ENCODE measurements at places on chromosomes 1 and 21.

DNA sequence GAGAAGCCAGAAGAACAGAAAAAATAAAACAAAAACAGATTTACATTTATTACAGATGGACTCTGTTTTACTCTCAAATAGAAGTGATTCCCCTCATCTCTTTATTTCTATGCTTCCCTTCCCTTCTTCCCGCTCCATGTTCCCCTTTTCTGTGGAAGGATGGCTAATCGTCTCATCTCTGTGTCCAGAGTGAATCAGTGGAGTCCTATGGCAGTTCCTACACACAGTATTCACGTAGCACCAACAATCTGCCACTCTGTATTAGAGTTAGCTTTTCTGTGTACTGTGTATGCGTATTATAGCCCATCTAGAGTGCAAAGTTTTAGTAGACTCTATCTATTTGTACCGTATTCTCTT, 6.8 kb upstream of the ERO1B start:
- no peaks in the 10 kb centered on the region for H3K27me3 ChIP-seq
- no peaks in the 10 kb centered on the region for H3K4me1 ChIP-seq
- H3K27ac ChIP-seq: no peak overlapping the region
- no peaks in the 10 kb centered on the region for H3K36me3 ChIP-seq
- no peak overlapping the region for H3K4me3 ChIP-seq
- no peak for DNase-seq

DNA sequence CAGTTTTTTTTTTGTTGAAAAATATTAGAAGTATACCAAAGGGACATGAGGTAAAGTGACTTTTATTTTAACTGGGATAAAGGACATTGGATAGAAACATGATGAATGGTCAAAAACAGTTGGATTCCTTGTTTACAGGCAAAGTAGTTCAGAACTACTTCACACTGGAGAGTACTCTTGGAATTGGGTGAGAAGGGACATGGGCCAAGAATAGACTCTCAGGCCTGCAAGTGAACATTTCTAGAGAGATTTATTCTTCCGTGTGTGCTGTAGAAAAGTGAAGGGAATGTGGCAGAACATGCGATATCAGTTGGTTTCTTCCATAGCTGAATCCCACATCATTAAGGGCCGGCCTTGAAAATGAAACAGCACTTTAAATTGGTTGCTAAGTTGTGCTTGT, 290.5 kb downstream of the ADGRL2 start:
- H3K27me3 ChIP-seq: no peaks in the 10 kb centered on the region
- H3K36me3 ChIP-seq: no peaks in the 10 kb centered on the region
- no peak overlapping the region for H3K27ac ChIP-seq
- no peak for DNase-seq
- H3K4me3 ChIP-seq: no peak overlapping the region
- no peaks in the 10 kb centered on the region for H3K4me1 ChIP-seq

GRCh38 chr1:147892731-147893214, 9.8 kb upstream of the GJA8 start:
- no peak overlapping the region for H3K27ac ChIP-seq
- no peaks in the 10 kb centered on the region for H3K4me1 ChIP-seq
- no peaks in the 10 kb centered on the region for H3K27me3 ChIP-seq
- no peak overlapping the region for H3K4me3 ChIP-seq
- H3K36me3 ChIP-seq: no peaks in the 10 kb centered on the region
- peak; percentile 13 for DNase-seq

DNA sequence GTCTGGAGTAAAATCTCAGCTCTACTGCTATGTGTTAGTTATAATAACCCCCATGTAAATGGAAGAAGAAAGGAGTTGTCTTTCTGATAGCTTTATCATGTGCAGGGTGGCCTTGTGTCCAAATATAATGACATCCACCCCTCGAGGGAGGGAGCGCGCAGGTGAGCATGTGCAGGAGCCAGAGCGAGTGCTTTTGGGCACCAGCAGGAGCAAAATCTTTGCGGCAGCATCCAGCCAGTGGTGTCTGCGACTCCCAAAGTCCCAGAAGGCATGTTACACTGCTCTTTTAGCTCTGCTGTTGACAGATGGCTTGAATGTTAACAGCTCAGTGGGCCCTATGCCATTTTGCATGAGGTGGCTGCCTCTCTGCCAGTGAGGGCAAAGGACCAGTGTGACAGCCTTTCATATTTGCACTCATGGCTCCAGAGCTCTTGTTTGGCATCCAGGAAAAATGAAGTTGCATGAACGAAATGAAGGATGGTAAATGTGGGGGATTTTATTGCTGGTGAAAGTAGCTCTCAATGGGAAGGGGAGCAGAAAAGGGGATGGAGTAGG, 146.7 kb downstream of the HMCN1 start:
- H3K27me3 ChIP-seq: peaks cover 2% of the 10 kb centered on the region
- H3K36me3 ChIP-seq: no peaks in the 10 kb centered on the region
- no peak overlapping the region for H3K27ac ChIP-seq
- H3K4me3 ChIP-seq: no peak overlapping the region
- H3K4me1 ChIP-seq: no peaks in the 10 kb centered on the region

DNA sequence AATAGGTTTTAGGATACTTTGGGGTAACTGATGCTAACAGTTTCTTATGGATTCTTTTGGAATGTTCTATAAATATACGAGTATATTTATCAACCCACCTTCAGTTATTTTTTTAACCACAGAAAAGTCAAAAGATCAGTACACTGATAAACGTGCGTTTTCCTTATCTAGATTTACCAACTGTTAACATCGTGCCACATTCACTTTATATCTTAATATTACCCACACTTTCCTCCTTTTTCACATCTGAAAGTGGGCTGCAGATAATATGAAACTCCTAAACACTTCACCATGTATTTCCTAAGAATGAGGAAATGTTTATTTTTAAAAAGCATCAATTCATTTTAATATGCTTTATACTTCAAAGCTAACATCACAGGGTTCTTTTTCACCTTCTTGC, 7.7 kb downstream of the ATF6 start:
- peaks cover 5% of the 10 kb centered on the region for H3K36me3 ChIP-seq
- no peak for DNase-seq
- H3K4me1 ChIP-seq: peaks cover 45% of the 10 kb centered on the region
- no peak overlapping the region for H3K27ac ChIP-seq

GRCh38 chr1:7694600-7695496, 76.2 kb upstream of the VAMP3 start:
- H3K4me3 ChIP-seq: no peak overlapping the region
- no peaks in the 10 kb centered on the region for H3K27me3 ChIP-seq
- no peak for DNase-seq

DNA sequence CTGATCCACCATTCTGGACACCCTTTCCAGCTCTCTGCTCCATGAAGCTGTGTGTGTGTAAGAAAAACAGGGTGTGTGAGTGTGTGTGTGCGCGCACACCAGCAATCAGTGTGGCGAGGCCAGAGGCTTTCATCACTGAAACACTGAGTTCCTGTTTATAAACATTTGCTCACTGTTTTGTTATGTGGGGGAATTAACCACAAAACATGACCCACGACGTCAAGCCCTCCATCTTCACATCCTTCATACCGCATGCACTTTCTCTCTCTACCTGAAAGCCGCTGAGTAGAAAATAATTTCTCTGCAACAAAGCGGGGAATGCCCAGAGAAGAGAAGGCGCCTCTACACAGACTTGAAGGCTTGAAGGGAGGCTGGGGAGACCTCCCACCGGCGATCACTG, 148.9 kb upstream of the IRF2BP2 start:
- no peaks in the 10 kb centered on the region for H3K27me3 ChIP-seq
- no peaks in the 10 kb centered on the region for H3K36me3 ChIP-seq
- H3K4me3 ChIP-seq: no peak overlapping the region
- peak overlapping the region; percentile 44 for H3K27ac ChIP-seq

DNA sequence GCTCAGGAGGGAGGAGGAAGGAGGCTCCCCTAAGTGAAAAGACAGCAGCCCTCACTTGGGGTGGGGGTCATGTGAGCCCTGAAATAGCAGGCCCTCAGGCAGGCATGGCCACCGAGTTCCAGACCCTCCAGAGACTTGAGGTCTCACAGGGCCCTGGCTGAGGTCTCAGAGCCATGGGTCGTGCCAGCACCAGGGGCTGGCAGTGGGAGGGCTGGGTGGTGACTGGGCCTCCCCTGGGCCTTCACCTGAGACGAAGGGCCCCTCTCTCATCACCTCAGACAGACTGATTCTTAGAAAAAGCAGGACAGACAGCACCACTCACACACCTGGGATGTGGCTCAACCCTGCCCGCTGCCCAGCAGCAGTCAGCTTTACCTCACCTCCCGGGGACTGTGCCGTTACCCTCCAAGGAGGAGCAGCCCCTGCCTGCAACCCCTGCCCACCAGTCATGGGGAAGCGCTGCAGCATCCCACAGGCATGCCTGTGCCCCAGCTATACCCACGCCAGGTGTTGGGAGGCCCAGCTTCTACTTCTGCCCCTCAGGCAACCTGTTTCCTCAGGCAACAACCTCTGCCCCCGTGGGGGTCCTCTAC, 42.6 kb upstream of the LRP8 start:
- no peaks in the 10 kb centered on the region for H3K36me3 ChIP-seq
- H3K4me1 ChIP-seq: peaks cover 21% of the 10 kb centered on the region
- no peak overlapping the region for H3K27ac ChIP-seq
- no peaks in the 10 kb centered on the region for H3K27me3 ChIP-seq

GRCh38 chr1:149927056-149927562, 494 bp downstream of the SF3B4 start:
- peak overlapping the region; percentile 92 for H3K4me3 ChIP-seq
- H3K27ac ChIP-seq: peak overlapping the region; percentile 97
- H3K4me1 ChIP-seq: peaks cover 29% of the 10 kb centered on the region
- no peaks in the 10 kb centered on the region for H3K27me3 ChIP-seq
- peaks cover 44% of the 10 kb centered on the region for H3K36me3 ChIP-seq

- H3K27me3 ChIP-seq: peaks cover 9% of the 10 kb centered on the region
- DNase-seq: no peak
- no peak overlapping the region for H3K4me3 ChIP-seq
- H3K4me1 ChIP-seq: peaks cover 11% of the 10 kb centered on the region
- no peak overlapping the region for H3K27ac ChIP-seq
These were observed 1.5 kb downstream of the STYXL2 start for GRCh38 chr1:167095368-167095767.

DNA sequence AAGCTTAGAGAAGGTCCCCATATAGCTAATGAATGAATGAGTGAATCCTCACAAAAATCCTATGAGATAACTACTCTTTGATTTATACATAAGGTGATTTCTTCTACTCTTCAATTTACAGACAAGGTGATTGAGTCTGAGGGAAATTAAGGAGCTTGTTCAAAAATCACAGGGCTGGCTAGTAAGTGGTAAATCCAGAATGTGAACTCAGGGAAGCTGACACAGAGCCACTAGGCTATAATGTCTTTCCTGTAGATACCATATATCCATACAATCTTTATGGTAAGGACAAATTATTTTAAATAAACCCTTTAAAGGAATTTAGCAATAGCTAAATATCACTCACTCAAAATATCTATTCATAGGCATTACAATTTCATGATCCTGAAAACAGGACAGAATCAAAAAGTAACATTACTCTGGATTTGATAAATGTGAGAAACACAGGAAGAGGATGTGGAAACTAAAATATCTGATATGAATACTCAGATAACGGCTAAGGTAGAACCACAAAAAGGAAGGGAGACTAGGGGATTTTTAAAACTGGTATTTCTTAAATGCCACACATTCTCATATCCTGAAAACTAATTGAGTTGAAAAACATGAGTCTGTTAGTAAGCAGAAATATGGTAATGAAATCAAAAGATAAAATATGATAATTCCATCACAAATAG, 108.2 kb downstream of the NBPF12 start:
- H3K27me3 ChIP-seq: no peaks in the 10 kb centered on the region
- DNase-seq: no peak
- H3K4me3 ChIP-seq: no peak overlapping the region
- H3K36me3 ChIP-seq: no peaks in the 10 kb centered on the region
- no peak overlapping the region for H3K27ac ChIP-seq

GRCh38 chr1:234613128-234613875, 3.3 kb upstream of the IRF2BP2 start:
- H3K27me3 ChIP-seq: no peaks in the 10 kb centered on the region
- DNase-seq: no peak
- peak overlapping the region; percentile 99 for H3K27ac ChIP-seq
- H3K4me3 ChIP-seq: peak overlapping the region; percentile 78
- H3K36me3 ChIP-seq: no peaks in the 10 kb centered on the region

DNA sequence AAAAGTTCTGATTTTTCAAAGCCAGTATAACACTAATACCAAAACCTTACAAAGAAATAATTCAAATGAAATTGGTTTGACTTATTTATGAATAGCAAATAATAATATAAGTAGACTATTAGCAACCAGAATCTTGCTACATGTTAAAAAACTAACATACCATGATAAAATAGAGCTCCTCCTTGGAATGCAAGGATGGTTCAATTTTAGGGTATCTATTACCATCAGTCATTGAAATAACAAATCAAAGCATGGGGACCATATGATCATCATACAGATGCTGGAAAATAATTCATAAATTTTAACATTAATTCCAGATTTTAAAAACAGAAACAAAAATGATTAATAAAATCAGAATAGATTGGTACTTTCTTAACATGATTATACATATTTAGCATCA, 66.3 kb downstream of the RRAGC start:
- no peaks in the 10 kb centered on the region for H3K36me3 ChIP-seq
- peaks cover 11% of the 10 kb centered on the region for H3K27me3 ChIP-seq
- no peak overlapping the region for H3K27ac ChIP-seq
- no peak overlapping the region for H3K4me3 ChIP-seq

- H3K27ac ChIP-seq: no peak overlapping the region
- H3K4me1 ChIP-seq: no peaks in the 10 kb centered on the region
- H3K36me3 ChIP-seq: no peaks in the 10 kb centered on the region
- DNase-seq: no peak
- no peaks in the 10 kb centered on the region for H3K27me3 ChIP-seq
These were observed 174.1 kb downstream of the KCNJ6 start for GRCh38 chr21:37742115-37742514.

DNA sequence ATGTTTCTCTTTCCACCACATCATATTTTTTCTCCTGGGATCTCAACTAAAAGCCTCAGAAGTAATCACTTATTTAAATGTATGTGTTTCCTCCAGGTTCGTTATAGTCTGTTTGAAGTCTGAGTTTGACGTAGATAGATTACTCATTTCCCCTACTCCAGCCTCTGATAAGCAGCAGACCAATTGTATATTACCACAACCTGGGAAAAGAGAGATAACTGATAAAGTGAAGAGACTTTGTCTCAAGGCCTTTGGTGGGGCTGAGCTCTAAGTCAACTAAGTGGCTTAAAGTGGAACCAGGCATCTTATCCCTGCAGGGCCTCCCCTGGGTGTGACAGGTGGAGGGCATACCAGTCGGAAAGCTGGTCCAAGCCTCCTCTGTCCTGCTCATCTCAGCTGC, 34.9 kb upstream of the CACNA1E start:
- H3K27me3 ChIP-seq: no peaks in the 10 kb centered on the region
- H3K27ac ChIP-seq: no peak overlapping the region

- no peaks in the 10 kb centered on the region for H3K36me3 ChIP-seq
- no peaks in the 10 kb centered on the region for H3K27me3 ChIP-seq
- DNase-seq: no peak
- H3K27ac ChIP-seq: no peak overlapping the region
- no peak overlapping the region for H3K4me3 ChIP-seq
These were observed 26.5 kb downstream of the KIAA1614 start for GRCh38 chr1:180939073-180939710.

- H3K27ac ChIP-seq: no peak overlapping the region
- no peaks in the 10 kb centered on the region for H3K36me3 ChIP-seq
- no peaks in the 10 kb centered on the region for H3K4me1 ChIP-seq
- no peak for DNase-seq
- H3K4me3 ChIP-seq: no peak overlapping the region
These were observed 110.4 kb downstream of the PDE9A start for GRCh38 chr21:42763581-42764442.
